Common myeloid progenitor, CD34-positive (primary cell): ENCODE measurements at places on chromosomes 7 and 10.

- no peaks in the 10 kb centered on the region for H3K36me3 ChIP-seq
- no peak overlapping the region for H3K27ac ChIP-seq
These were observed 361.7 kb upstream of the SEMA3C start for GRCh38 chr7:81280531-81280930.

DNA sequence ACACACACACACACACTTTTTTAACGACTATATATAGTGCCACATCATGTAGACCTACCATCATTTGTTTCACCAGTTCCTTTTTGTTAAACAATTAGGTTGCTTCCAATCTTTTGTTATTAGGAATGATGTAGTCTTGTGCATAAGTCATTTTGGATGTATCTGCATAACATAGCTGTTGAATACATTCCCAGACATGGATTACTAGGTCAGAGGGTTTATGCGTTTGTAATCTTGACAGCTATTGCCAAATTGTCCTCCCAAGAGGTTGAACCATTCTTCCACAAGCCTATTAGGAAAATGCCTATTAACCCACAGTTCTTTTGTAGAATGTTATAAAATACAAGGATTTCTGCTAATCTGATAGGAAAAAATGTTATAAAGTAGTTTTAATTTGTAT lies 87.3 kb downstream of the PALS2 start:
- H3K4me3 ChIP-seq = no peak overlapping the region
- H3K27ac ChIP-seq = no peak overlapping the region
- H3K4me1 ChIP-seq = no peaks in the 10 kb centered on the region
- DNase-seq = no peak

GRCh38 chr7:81590131-81590530 lies 179.7 kb downstream of the HGF start:
- DNase-seq = no peak
- H3K4me1 ChIP-seq = no peaks in the 10 kb centered on the region
- no peak overlapping the region for H3K27ac ChIP-seq
- no peaks in the 10 kb centered on the region for H3K36me3 ChIP-seq

GRCh38 chr7:68456469-68456868 lies 1141.8 kb upstream of the AUTS2 start:
- H3K4me1 ChIP-seq = no peaks in the 10 kb centered on the region
- no peaks in the 10 kb centered on the region for H3K27me3 ChIP-seq
- DNase-seq = no peak
- no peaks in the 10 kb centered on the region for H3K36me3 ChIP-seq
- no peak overlapping the region for H3K4me3 ChIP-seq

DNA sequence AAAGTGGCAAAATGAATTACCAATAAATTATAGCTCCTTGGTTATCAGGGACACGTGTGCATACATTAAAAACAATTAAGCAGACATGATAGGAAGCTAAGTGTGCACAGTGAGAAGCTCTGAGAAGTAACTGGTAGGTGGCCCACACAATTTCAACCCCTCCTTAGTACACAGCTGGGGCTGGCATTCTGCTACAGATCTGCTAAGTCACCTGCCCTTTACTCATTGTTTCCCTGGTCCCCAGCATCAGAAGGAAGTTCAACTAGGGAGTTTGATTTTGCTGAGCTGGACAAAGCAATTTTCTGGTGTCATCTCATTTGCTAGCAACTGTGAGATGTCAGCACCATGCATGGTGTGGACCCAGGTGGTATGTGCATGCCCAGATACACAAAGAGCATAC lies 424.1 kb upstream of the NPVF start:
- no peak overlapping the region for H3K27ac ChIP-seq
- H3K27me3 ChIP-seq = no peaks in the 10 kb centered on the region

DNA sequence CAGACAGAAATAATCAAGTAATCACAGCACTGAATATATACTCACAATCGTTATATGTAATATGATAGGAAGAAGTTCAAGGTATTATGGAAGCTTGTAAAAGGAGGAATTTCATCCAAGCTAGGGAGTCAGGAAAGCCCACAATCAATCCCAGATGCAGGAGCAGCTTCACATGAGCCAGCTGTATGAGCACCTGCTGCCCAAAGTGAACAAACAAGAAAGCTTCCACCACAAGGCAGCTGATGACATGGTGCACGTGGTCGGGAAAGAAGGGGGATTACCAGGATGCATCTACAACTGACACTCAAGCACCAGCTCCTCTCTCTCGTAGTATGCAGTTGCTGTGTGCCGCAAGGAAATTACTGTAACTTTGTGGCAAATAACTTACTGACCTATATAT lies 225.2 kb downstream of the XPNPEP1 start:
- no peak for DNase-seq
- H3K27ac ChIP-seq = no peak overlapping the region
- no peaks in the 10 kb centered on the region for H3K27me3 ChIP-seq
- H3K4me3 ChIP-seq = no peak overlapping the region

DNA sequence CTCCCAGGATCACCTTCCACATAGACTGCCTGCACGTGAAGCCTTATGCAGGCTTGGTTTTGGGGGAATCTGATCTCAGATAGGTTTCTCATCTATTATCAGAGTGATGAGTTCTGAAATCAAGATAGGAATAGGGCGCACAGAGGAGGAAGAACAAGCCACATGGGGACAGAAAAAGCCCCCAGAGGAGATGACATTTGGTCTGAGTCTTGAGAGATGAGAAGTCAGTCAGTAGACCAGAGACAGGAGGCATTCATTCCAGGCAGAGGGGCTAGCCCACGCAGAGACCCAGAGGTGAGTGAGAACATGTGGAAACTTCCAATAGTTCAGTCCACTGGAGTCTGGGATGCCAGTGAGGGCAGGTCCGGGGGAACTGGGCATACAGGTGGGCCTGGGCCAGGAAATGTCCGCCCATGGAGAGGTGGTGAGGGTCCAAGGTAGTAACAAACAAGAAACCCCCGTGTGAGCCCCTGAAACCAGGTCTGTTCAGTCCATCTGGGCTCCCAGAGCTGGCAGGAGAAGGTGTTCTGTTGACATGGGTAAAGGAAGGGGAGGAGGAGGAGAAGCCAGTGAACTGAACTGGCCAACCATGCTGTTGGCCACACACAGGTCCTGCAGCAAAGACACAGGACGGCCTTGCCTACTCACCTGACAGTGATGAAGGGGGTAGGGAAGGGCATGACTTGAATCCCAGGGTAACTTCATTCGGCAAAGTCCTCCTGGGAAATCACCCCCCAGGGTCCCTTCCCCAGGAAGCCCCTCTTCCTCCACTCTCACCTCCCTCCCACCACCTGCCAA lies 69.3 kb upstream of the SMNDC1 start:
- peaks cover 29% of the 10 kb centered on the region for H3K4me1 ChIP-seq
- H3K4me3 ChIP-seq = no peak overlapping the region
- H3K27me3 ChIP-seq = no peaks in the 10 kb centered on the region
- no peak for DNase-seq

- no peaks in the 10 kb centered on the region for H3K4me1 ChIP-seq
- no peaks in the 10 kb centered on the region for H3K27me3 ChIP-seq
- peak overlapping the region; percentile 49 for H3K27ac ChIP-seq
- no peak overlapping the region for H3K4me3 ChIP-seq
- DNase-seq = peak; percentile 14
- H3K36me3 ChIP-seq = peaks cover 22% of the 10 kb centered on the region
These were observed 24.1 kb downstream of the TAX1BP1 start for GRCh38 chr7:27763983-27764508.

- H3K4me1 ChIP-seq = no peaks in the 10 kb centered on the region
- no peaks in the 10 kb centered on the region for H3K27me3 ChIP-seq
- no peaks in the 10 kb centered on the region for H3K36me3 ChIP-seq
- no peak for DNase-seq
- H3K27ac ChIP-seq = no peak overlapping the region
These were observed 20.1 kb downstream of the CCSER2 start for GRCh38 chr10:84348447-84348846.

DNA sequence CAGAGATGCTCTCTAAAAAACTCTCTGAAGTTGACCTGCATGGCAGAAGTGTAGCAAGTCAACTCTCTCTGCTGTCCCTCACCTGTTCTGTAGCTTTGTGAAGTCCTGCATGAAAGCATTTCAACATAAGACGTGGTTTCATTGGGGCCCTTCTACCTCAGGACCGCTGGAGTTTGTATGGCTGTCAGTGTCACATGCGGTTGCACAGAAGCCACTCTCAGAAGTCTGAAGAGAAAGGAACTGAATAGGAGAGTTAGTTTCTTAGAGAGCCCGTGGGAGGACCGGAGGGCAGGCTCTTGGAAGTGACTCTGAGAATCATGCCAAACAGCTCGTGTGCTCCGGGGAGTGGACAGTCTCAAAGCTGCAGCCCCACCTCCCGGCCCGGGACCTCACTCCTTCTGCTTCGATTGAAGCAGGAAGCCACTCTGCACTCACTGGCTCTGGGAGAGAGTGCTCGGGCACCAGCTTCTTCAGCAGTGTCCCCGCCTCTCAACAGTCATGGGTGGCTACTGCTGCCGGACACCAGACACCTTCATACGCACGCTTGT lies 486.7 kb downstream of the SDK1 start:
- H3K27me3 ChIP-seq = no peaks in the 10 kb centered on the region
- no peaks in the 10 kb centered on the region for H3K36me3 ChIP-seq

DNA sequence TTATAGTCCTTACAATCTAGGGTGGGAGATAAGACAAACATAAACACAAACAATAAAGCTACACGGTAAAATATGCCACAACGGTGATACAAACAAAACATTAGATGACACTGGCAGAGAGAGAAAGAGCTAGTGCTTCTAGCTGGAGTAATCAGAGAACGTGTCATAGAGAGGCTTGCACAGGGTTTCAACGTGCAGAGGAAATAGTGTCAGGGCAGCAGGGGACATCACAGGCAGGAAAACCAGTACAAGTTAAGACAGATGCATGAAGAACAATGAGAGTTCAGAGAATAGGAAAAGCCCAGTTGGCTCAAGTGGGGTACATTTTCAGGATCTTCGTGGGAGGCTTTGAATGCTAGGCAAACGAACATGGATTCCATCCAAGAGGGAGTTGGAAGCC lies 91.4 kb downstream of the ZNF438 start:
- no peaks in the 10 kb centered on the region for H3K27me3 ChIP-seq
- H3K4me1 ChIP-seq = no peaks in the 10 kb centered on the region
- H3K36me3 ChIP-seq = no peaks in the 10 kb centered on the region
- DNase-seq = no peak
- H3K4me3 ChIP-seq = no peak overlapping the region

DNA sequence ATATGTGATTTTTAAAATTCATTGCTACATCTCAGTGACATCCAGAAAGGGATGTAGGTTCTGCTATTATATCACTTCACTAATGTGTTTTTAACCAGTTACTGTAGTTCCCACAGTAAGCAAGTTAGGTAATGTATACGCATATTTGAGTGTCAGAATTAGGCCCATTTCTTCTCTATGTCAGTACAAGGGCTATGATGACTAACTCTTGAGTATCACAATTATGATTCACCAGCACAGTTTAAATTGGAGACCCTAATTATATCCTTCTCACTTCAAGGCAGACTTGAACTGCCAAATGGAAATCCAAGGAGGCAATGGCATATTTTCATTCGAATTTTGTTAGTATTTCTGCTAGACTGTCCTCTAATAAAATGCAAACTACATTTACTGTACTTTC lies 23.6 kb downstream of the BZW2 start:
- no peak for DNase-seq
- H3K4me1 ChIP-seq = peaks cover 4% of the 10 kb centered on the region
- H3K27ac ChIP-seq = no peak overlapping the region
- H3K4me3 ChIP-seq = no peak overlapping the region

GRCh38 chr10:80686734-80687475 lies 149.2 kb downstream of the SH2D4B start:
- H3K4me3 ChIP-seq = no peak overlapping the region
- H3K27me3 ChIP-seq = peaks cover 3% of the 10 kb centered on the region
- H3K36me3 ChIP-seq = no peaks in the 10 kb centered on the region
